ENCODE measurements at places on chromosomes 1 and 21.

- no peak for DNase-seq
Measured at GRCh38 chr1:162873671-162874666, 13.0 kb upstream of the CCDC190 start.

- DNase-seq: no peak
Measured at GRCh38 chr1:180779584-180779983, 133.1 kb upstream of the KIAA1614 start.

DNA sequence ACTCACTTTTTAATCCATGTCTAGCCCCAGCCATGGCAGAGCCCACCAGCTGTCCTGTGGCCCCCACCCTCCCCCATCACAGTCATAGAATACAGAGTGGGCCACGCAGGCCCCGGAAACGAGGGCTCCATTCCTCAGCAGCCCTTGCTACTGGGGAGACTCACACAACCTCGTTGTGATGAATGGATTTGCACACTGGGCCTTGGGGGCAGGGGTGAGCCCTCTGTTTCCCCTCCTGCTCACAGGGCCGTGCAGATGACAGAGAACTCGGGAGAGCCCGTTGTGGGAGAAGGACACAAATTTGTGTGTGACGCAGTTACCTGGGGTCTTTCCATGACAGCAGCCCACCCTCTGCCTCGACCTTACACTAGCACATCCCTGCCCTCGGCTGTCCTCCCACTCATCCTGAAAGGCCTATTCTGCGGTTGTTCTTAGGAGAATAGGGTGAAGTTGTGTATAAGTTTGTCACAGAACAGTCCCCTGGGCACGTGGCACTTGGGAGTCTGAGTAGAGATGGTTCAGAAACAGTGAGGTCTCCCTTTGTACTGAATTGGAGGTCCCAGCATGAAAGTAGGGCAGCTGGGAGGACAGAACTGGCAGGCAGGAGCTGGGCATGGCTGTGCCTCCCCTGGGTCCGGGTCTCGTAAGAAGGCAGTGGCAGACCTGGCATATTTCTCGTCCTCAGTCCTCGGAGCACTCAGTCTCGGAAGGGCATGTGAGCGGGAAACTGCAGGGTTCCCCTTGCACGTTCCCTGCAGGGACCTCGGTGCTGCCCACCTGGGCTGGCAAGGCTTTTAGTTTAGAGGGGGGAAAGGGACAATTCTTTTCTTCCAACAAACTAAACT is 6.8 kb downstream of the AGT start:
- DNase-seq: no peak

DNA sequence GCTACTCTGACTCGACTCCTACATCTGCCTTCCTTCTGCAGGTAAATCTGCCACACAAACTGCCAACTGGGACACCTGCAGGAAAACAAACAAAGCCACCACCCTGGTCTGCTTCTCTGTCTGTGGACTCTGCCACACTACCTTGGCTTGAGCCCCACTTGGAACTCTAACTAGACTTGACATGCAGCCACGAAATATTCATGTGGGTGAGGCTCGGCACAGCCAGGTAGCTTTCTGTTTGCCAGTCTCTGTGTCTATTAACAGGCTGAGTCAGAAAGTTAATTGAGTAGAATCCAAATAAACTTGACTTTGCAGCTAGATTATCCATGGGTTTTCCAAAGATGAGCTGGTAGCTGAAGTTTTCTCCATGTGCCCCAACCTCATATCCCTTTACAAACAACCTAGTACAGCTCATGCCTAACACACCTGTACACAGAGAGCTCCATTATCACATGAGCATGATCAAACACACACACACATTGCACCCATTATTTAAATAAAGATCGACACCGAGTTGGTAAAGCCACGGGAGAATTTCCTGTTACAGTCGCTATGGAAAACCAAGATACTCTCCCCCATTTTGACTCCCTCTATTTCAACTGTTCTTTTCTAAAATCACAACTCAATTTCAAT is 808 bp downstream of the C1orf116 start:
- DNase-seq: no peak

DNA sequence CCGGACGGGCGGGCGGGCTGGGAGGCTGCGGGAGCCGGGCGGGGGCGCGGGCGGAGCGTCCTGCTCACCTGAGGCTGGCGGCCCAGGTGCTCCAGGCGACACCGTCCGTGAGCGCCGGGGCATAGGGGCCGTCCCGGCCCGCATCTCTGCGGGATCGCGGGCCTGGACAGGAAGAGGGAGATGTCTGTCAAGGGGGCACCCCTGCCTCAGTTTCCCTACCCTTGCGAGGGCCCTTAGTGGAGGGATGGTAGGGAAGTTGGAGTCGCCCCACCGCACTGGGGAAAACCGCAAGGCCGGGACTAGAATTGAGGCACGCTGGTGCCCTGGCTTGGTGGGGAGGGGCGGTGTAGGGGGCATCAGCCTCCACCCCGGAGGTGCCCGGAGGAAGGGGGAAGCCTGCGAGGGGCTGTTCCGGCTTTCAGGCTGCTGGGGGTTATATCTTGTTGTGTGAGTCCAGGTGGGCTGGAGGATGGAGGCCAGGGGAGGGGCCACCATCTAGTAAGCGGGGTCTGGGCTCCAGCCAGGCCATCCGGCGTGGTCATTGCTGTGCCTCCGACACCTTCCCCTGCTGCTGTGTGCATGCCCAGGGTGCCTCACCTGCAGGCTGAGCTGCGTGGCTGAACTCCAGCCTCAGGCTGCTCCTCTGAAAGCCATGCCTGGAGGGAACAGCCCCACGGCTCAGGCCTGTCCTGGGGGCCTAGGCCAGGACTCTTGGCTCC is 580 bp downstream of the VWA1 start:
- no peak for DNase-seq

DNA sequence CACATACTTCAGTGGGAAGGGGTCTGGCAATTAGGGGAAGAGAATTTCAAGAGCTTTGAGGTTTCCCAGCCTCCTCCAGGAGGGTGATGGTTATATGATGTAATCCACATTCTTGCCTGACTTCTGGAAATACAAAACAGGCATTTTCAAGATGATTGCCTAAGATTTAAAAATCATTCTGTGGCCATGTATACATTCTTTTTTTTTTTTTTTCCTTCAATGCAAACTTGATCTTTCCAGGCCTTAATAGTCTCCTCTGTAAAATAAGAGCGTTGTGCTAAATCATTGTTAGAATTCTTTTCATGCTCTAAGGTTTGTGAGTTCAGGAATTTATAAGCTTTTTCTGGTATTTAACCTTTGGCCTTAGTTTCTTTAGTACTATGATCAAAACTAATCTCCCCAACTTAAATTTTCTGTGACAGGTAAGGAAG is 192.3 kb upstream of the HMCN1 start:
- no peak for DNase-seq

DNA sequence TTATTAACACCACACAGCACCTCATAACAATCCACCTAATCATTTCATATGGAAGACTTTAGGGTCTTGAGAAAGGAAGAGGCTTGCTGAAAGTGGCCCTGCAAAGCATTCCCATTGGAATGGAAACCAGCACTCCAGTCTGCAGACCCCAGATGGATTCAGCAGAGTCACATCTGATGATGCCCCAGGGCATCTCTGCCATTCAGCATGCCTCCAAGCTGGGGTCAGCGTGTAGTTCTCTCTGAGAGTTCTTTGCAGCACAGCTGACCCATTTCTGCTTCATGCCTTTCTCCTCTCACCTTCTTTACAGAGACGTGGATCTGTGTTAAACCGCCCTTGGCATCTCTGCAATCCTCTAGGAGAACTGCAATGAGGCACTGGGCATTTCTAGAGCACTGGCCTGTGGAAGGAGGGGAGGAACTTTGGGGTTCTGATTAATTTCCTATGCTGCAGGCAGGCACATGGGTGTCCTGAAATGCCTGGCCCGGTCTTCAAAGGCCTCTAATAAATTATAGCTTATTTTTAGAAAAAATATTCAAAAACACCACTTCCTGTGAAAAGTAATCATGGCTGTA is 2.6 kb upstream of the LUZP1 start:
- no peak for DNase-seq

DNA sequence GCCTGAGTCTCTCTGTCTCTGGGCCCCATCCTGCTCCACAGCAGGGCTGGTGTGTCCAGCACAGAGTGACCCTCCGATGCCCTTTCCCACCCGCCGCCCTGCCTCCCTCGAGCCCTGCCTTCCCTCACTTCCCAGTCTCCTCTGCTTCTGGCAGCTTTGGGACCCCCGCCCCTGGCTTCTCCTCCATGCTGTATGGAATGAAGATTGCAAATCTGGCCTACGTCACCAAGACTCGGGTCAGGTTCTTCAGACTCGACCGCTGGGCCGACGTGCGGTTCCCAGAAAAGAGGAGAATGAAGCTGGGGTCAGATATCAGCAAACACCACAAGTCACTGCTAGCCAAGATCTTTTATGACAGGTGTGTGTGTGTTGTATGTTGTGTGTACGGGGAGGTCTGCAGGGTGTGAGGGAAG is 14.3 kb downstream of the MOV10 start:
- no peak for DNase-seq

DNA sequence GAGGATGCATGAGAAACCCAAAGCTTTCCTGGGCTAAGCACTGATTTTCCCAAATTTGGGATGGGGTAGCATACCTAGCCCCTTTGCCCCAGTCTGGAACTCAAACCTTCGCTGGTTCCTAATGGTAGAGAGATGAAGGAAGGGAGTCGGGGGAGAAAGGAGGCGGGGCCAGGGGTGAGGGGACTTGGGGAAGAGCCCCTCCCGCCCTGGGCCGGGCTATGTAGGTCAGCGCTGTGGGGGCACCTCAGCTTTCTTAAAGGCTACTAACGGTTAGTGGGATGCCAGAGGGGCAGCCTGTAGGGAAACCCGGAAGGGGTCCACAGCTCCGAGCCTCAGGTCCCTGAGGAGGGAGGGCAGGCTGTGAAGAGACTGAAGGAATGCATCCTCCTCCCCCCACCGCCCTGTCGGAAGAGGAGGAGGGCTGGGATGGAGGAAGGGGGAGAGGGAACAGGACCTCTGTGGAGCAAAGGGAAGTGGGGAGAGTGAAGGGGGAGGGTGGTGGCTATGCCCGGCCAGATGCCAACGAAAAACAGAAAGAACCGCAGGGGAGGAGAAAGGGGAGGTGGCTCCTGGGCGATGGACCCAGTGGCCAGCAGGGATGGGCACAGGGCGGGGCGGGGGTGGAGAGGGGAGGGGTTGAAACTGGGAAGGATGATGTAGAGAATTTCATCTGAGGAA is 1.3 kb downstream of the CADM3 start:
- no peak for DNase-seq

DNA sequence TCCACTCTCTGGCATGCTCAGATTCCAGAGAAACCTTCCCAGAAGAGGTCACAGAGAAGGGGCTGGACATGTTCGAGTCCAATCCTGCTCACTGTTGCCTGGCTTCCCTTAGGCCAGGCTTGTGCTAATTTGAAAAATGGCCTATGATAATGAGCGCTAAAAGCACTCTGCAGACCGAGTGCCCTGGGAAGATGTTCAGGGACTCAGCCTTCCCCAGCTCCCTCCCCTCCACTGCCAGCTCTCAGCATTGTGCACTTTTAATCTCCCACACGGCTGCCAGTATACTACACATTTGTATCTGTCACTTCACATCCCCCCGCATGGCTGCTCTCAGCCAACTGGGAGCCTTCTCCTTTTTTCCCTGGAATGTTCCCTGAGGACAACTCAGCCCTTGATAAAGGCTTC is 24.1 kb downstream of the FAM163A start:
- DNase-seq: no peak

- no peak for DNase-seq
Measured at GRCh38 chr1:94540440-94541245, 916 bp downstream of the F3 start.

DNA sequence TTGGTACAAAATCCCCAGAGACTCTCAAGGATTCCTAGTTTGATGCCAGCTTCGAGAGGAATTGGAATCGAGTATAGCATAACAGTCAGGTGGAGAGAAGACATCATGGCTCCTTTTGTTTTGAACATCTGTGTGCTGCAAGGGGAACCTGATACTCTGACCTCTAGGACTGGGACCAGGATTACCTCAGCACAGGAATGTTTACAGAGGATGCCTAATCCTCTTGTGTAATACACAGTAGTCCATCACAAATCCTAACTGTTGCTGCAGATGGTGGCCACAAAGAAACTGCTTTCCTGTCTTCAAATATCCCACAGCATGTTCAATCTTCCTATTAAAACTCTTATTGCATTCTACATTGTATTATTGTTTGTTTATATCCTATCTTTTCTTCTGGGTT is 111.8 kb upstream of the PRMT6 start:
- DNase-seq: no peak

GRCh38 chr1:41364442-41365319 is 3.4 kb downstream of the FOXO6 start:
- DNase-seq: no peak

- DNase-seq: no peak
Measured at GRCh38 chr1:172673761-172674160, 14.9 kb downstream of the FASLG start.

- no peak for DNase-seq
Measured at GRCh38 chr1:218718977-218719376, 373.8 kb downstream of the TGFB2 start.

- DNase-seq: no peak
Measured at GRCh38 chr21:35404247-35404646, 355.1 kb upstream of the RUNX1 start.

DNA sequence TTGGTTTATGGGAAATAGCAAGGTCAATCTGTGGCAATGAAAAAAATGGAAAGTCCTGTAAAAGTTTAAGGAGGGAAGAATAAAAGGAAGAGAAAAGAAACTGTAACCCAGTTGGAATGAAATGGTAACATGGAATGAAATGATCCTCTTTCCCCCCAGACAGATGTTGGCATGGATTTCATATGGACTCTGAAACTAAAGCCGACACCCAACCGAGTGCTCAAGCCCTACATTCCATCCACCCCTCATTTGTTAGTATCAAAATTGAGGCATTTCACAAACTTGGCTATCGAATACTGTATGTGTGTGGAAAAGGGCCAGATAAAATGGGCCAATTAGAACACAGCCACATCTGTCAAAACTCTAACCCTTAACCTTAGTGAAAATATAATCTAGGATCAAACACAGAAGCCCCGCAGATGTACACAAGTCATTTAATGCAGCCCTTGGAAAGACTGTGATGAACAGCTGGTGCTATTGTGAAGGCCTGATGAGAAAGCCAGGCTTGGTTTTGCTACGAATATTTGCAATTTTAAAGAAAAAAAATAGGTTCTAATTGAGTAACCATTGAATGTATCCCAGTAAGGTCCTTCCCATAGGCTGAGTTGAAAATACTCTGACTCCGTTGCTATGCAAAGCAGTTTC is 72.6 kb upstream of the RGL1 start:
- DNase-seq: peak; percentile 13

GRCh38 chr21:16588433-16588860 is 858.7 kb downstream of the USP25 start:
- DNase-seq: peak; percentile 34

Data from NCI-H1048 (cell line).